ENCODE measurements at places on chromosomes 7 and 10.
A peak's percentile ranks its signal among the peaks of the same experiment; 100 is the strongest.

- DNase-seq = no peak
Measured at GRCh38 chr10:114650831-114651230, 7.2 kb downstream of the ABLIM1 start.

DNA sequence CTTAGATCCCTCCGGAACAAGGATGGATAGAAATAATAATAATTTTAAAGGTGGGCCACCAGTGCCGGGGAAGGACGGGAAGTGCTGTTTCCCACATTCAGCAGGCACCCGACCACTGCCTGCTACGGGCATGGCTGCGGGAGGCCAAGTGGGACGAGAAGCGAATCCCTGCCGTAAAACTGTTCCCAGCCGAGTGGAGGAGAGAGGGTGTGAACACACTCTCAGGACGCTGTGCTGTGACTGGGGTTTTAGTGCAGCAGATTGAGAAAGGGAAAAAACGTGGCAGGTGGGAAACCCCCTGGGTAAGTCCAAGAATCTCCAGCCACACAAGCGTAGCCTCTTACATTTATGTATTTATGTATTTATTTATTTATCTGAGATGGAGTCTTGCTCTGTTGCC lies 158.8 kb downstream of the DNAJB6 start:
- DNase-seq = no peak

- DNase-seq = no peak
Measured at GRCh38 chr7:141354251-141354650, 197.0 kb upstream of the AGK start.

DNA sequence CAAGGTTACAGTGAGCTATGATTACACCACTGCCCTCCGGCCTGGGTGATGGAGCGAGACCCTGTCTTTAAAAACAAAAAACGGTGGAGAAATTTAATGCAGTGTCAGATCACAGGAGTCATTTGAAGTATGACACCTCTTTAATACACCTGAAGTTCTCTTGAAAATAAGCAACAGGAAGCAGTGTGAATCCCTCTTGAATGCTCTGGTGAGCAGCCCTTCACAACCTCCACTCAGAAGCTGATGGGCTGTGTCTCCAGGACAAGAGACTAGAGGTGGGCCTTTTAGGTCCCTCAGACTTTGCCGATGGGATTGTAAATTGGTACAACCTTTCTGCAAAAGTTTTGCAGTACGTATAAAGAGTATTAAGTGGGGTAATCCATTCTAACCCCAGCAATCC lies 50.1 kb downstream of the CYP26A1 start:
- no peak for DNase-seq

- no peak for DNase-seq
Measured at GRCh38 chr10:61283066-61283465, 170.1 kb downstream of the TMEM26 start.

DNA sequence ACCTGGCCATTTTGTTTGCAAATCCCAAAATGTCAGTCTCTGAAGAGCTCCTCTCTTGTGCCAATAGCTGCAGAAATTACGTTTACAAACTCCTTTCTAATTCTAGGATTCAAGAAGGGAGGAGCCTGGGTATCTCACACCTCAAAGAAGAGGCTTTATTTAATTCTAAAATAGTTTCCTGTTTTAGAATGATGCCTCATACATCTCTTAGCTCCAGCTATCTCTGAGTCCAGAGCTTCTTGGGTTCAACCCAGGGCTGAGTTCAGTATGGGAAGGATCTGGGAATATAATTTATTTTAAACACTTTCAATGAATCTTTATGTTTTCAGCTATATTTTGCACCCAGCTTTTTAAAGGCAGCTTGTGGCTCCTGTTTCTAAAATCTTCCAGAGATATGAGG lies 150.1 kb downstream of the CACNA2D1 start:
- no peak for DNase-seq

DNA sequence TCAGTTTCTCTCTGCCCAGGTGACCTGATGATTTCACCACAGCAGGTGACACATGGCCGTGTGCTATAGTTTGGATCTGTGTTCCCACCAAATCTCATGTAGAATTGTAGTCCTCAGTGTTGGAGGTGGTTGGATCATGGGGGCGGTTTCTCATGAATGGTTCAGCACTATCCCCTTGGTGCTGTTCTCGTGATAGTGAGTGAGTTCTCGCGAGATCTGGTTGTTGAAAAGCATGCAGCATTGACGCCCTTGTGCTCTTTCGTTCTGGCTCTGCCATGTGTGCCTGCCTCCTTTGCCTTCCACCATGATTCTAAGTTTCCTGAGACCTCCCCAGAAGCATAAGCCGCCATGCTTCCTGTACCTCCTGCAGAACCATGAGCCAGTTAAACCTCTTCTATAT lies 85.2 kb upstream of the C1QL3 start:
- DNase-seq = no peak

- DNase-seq = no peak
Measured at GRCh38 chr7:148286150-148286549, 304.4 kb upstream of the C7orf33 start.

DNA sequence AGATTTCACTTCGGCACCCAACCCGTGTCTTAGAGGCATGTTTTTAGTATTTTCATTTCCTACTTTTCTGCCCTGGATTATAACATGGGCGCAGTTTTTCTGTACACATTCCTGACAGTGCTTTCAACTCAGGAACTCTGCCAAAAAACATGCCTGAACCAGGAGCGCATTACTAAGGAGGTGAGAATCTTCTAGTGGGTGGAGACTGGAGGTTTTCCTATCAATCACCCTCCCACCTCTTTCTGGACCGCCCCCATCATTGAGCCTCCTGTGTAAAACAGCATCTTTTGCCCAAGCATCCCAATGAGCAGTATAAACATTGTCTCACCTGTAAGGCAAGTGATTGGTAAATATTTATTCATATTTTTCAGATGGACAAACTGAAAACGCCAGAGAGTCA lies 53.2 kb downstream of the STK17A start:
- DNase-seq = no peak

GRCh38 chr7:143884969-143885559 lies 16.9 kb downstream of the TCAF1 start:
- DNase-seq = no peak

GRCh38 chr10:89001729-89002072 lies 11.1 kb downstream of the FAS start:
- DNase-seq = no peak

DNA sequence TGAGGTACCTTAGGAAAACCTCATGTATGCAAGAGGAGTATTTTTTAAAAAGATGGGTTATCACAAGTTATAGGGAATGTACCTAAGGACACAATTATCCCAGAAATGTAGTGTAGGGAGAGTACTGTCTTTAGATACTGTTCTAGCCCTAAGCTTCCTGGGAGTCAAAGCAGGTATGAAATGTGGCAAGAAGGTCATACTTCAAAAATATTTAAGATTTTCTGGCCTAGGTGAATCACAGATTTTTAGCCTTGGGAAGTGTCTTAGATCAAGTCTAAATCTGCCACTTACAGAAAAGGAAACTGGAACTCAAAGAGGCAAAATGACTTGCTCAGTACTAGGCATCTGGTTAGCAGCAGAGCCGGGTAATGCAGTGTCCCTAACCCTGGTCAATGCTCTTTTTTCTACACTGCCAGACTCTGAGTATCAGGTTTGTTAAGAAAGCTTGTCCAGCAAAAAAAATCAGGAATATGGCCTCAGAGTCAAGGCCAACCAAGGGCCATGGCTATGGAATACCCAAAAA lies 13.9 kb downstream of the PIK3AP1 start:
- DNase-seq = no peak

GRCh38 chr7:84200859-84201258 lies 6.3 kb upstream of the SEMA3A start:
- DNase-seq = no peak

DNA sequence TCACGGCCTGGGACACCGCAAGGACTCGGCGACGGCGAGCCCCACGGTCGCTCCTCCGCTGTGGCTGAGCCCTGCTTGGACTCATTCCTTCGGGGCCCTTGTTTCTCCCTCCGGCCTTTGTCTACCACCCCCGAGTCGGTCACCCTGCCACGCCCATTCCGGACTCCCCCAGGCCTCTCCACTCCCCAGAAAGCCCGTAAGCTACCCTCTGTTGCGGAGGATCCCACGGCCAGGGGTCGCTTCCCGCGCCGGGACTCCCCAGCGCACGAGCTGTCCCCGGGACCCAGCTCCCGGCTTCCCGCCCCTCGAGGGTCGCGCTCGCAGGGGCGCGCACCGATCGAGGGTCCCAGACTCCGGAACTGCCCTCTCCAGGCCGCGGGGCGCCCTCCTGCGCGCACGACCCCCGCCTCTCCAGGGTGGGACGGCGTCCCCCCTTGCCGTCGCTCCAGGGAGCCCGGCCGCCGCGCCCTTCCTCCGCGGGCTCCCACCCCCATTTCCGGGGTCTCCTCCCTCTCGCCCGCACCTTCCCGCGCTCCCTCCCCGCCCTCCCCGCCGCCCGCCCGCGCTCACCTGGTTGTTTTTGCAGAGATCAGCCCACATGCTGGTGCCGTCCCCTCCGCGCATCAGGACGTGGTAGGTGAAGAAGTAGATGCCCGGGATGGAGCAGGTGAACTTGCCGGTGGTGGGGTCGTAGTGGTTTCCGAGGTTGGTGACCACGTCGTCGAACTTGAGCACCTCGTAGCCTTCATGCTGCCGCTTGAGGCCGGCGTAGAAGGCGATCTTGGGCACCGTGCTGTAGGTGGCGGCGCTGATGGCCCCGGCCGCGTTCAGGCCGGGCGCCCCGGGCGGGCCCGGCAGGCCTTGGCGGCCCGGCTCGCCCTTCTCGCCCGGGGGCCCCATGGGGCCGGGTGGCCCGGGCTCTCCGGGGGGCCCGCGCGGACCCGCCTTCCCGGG lies 1.5 kb downstream of the C1QL3 start:
- no peak for DNase-seq

DNA sequence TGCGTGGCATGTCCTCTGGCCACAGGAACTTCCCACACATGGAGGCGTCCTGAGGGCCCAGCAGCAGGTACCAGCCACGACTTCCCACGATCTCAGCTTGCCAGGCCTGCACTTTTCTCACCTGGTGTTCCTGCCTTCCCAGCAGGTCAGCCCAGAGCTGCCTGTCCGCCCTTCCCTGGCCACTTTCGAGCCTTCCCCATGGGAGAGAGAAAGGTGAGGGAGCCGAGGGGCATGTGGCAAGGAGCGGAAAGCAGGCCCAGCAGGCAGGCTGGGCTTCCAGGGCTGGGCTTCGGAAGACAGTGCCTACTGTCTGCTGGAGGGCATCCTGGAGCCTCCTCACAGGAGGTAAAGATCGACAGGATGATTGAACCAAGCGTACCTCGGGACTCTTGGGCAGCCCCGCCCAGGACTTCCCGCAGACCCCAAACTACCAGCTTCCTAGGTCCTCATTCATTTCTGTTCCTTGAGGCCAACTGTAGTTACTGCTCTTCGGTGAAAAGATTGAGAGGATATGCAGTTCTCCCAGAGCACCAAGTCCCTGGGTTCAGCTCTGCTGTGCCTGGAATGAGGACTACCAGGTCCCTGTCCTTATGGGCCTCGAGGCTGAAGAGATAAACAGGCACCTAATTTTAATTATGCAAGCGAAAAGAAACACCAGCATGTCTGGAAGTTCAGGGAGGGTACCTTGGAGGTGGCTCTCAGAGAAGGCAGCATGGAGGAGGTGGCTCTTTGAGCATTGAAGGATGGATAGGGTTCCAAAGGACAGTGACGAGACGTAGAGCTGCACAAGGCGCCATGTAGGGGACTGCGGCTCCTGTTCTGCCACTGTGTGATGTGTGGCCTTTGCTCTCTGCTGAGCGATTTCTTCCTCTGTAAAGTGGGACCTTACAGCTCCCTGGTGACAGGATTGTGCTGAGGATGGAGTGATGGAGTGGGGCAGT lies 87.8 kb downstream of the ZMIZ1 start:
- DNase-seq = no peak

- no peak for DNase-seq
Measured at GRCh38 chr7:66558660-66559465, 69.8 kb upstream of the KCTD7 start.

- DNase-seq = no peak
Measured at GRCh38 chr10:7507887-7508726, 97.3 kb upstream of the SFMBT2 start.

DNA sequence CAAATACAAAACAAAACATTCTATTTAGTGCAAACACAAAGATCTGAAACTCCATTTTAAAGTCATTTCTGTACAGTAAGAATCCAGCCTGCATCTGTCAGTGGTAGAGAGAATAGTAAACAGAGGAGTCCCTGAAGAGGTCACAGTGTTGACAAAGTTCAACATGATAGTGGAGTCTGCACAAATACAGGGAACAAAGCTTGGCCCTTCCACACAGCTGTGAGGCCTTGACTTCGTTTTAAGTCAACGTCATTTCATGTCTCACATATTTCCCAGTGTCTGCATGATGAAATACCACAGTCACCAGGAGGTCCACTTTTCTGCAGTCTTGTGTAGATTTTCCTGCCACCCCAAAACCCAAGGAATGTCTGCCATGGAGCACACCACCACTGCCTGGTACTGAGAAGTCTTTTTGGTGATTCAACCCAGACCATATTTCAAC lies 33.0 kb downstream of the CYP26A1 start:
- peak; percentile 4 for DNase-seq

- DNase-seq = no peak
Measured at GRCh38 chr7:20193242-20193777, 23.9 kb downstream of the MACC1 start.

GRCh38 chr10:26385443-26385842 lies 52.7 kb upstream of the APBB1IP start:
- DNase-seq = no peak

DNA sequence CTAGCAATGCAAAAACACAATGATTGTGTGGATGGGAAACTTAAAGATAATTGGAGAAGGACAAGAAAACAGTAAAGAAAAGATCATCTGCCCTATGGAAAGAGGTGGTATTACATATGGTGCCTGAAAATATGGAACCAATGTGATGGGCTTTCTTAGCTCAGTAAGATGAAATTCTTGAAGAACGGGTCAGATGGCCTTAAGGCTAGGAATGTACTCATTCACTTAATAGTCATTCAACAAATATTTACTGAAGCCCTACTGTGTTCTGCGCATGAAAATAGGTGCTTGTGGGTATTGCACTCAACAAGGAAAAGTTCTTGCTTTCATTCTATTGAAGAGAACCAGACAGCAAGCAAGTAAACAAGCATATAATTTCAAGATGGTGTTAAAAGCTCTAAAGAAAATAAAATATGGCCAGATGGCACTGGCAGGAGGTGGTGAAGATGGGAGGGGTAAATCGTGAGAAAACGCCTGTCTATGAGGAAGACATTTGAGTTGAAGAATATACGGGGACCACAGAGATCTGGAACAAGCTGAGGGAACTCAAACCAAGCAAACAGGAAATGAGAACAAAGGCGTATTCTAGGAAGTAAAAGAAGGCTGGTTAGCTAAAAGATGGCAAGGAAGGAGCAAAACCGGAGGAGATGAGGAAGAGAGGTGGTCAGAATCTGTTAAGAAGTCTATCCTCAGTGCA lies 179.7 kb downstream of the ANK3 start:
- DNase-seq = no peak

- no peak for DNase-seq
Measured at GRCh38 chr7:15225981-15226380, 323.4 kb upstream of the DGKB start.
